Stimulated activated CD8-positive, alpha-beta memory T cell treated with anti-CD3 and anti-CD28 coated beads, Interleukin-2, amount 100 ng/mL, for 48 hours (primary cell): ENCODE measurements at places on chromosomes 11 and 22.

DNA sequence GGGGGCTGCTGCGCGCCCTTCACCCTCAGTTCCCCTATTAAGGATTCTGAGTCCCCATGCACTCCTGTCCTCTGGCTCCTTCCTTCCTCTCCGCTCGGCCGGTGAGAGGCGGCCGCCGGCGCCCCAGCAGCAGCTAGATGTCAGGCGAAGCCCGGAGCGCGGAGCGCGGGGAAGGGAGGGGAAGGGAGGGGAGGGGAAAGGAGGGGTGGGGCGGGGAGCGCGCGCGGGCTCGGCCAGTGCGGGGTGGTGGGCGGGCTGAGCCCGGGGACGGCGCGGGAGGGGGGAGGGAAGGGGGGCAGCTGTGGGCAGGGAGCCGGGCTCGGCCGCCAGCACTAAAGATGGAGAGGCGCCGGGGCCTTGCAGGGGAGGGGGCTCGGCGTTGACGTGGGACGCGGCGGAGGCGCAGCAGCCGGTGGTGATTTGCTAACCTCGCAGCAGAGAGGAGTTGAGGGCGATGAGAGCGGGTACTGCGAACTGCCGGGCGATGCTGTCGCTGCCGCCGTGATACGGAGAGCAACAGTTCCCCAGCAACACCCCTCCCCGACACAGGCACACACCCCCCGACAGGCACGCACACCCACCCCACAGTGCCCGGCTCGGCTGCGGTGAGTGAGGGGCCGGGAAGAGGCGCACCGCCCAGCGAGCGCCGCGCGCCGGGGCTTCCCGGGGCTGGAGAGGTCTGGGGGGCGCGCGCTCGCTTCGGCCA is at the start of gene ZBTB16:
TSS of gene ZBTB16 (plus strand) at position 434 of the 706 bp plus-strand sequence. CDS start 3,590 bp downstream, outside the sequence.
- DNase-seq = peak; percentile 33

DNA sequence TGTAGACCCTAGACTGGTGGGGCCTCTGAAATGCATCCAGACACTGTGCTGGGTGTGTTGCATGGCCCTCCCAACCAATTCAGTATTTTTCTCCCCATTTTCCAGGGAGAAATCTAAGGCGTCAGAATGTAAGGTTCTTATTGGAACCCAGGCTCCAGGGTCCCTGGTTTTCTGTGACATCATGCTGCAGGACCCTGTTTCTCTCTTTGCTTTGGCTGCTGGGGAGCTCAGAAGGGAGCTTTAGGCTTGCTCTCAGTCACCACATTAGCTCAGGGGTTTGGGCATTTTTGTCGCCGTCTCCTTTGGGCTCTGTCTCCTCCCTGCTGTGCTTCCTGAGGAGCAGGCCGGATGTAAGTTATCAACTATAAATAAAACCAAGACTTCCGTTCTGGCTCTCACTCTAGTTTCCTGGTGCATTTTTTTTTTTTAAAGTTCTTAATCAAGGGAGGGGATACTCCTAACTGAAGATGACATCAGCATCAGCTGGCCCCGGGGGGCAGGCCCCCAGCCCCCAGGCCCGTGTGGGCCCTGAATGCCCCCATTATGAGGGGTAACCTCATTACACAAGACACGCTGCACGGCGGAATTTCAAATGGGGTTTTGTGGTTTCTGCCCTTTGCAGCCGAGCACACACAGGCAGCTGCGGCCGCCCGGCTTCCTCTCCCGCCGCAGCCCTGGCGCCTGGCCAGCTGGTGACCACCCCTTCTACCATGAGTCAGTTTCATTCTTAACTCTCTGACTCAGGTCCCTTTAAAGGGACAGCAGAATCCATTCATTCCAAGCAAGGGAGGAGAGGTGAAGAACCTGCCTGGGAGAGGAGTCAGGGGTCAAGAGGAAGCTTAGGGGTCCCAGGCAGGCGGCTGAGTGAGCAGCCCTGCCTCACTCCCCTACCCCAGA is 3.2 kb downstream of the MYEOV start:
- DNase-seq = peak; percentile 83

DNA sequence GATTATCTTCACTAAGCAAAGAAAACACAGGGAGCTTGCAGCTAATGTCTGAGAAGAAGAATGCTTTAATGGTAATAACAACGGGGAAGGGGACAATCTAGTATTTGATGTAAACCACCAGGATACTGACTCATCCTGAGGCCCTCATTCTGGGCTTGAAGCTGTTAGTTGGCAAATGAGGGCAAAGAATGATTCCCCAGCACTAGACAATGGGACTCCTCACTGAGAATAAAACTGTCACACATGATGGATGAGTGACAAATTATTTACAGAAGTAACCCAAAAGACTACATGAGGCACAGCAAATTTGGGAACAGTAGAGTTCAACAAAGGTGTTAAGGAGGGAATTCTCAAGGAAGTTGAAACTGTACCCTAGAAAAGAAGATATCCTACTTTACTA is 76.3 kb downstream of the FAM168A start:
- no peak for DNase-seq

- no peak for DNase-seq
Observed at GRCh38 chr22:37631448-37632173, 7.9 kb upstream of the SH3BP1 start.

GRCh38 chr11:125637840-125638239 is 12.9 kb downstream of the CHEK1 start:
- no peak for DNase-seq

DNA sequence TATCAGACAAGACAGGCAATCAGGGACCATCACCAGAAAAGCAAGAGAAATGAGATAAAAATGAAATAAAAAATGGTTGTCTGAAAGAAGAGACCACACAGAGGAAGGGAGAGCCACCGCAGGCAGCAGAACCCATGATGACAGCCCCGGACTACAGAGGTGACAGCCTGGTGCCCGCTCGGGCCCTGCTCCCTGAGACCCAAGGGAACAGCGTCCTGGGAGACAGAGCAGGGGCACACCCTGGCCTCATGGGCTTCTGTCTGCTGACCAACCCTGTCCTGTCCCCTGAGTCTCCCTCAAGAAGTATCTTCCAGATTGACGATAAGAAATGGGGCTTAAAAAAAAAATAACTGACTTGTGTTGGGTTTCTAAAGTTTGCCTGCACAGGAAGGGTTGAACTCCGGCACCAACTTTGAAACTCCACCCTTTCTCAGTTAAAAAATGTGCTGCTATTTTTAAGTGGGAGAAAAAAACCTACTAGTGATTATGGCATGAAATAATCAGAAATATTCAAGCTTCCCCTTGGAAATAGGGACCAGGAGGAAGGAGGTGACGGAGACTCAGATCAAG is 70.1 kb upstream of the TTLL12 start:
- no peak for DNase-seq

DNA sequence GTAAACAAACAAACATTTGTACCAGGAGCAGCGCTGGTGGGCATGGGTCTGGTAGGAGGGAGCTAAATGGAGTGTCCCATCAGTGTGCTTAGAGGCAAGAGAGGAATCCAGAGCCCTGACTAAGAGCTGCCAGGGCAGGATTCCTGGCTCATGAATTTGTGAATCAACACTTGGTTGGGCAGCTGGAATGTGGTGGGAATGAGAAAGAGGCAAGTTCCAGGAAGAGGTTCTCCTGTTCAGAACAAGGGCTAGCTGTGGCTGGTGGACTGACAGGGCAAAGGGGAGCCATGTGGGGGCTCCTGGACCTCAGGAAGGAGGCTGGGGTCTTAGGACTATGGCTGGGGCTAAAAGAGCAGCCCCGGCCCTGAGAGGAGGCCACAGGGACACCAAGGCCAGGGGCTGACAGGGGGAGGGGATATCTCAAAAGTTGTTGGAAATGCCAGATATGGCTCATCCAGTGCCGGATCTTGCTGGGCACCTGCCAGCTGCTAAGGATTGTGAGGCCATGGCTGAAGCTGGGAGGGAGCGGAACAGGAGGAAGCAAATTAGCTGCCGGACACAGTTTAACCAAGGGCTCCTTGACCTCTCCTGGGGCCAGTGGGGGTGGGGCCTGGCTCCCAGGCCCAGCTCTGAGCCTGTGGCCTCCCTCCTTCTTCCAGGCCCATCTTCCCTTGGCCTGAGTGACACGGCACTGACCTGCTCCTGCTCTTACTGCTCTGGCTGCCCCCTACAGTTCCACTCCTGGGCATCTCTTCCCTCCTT is 14.6 kb upstream of the P2RY6 start:
- no peak for DNase-seq

GRCh38 chr22:32723643-32724042 is 77.9 kb upstream of the TIMP3 start:
- DNase-seq = peak; percentile 17

DNA sequence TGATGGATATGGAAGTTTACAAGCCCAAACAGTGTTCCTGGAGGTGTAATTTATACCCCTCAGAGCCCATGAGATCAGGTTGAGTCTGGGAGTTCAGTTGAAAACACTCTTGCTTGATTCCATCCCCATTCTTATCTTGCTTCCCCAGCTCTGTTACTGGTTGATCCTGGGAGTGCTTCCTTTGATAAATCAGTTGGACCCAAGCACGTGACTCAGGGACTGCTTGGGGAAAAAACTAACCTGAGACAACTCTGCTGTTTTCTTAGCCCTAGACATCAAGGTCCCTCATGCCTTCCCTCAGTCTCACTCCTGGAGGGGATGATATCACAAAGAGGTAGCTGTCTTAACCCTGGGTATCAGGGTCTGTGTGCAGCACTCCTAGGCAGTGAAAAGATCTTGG is 35.0 kb upstream of the SLC1A2 start:
- no peak for DNase-seq

DNA sequence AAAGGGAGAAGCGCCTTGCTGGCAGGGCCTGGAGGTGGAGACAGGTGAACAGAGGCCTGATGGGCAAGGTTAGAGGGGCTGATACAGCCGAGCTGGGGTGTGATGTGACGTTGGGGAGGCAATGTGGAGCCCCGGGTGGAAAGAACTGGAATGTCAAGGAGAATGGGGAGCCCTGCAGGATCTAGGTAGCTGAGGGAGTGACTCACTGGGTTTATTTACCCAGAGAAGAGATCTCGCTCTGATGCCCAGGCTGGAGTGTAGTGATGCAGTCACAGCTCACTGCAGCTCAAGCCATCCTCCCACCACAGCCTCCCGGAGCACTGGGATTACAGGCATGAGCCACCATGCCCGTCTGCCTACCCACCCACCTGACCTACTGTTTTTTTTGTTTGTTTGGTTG is 1.9 kb upstream of the CYB5R3 start:
- DNase-seq = no peak

GRCh38 chr22:48895336-48895735 is 932.3 kb downstream of the BRD1 start:
- no peak for DNase-seq

DNA sequence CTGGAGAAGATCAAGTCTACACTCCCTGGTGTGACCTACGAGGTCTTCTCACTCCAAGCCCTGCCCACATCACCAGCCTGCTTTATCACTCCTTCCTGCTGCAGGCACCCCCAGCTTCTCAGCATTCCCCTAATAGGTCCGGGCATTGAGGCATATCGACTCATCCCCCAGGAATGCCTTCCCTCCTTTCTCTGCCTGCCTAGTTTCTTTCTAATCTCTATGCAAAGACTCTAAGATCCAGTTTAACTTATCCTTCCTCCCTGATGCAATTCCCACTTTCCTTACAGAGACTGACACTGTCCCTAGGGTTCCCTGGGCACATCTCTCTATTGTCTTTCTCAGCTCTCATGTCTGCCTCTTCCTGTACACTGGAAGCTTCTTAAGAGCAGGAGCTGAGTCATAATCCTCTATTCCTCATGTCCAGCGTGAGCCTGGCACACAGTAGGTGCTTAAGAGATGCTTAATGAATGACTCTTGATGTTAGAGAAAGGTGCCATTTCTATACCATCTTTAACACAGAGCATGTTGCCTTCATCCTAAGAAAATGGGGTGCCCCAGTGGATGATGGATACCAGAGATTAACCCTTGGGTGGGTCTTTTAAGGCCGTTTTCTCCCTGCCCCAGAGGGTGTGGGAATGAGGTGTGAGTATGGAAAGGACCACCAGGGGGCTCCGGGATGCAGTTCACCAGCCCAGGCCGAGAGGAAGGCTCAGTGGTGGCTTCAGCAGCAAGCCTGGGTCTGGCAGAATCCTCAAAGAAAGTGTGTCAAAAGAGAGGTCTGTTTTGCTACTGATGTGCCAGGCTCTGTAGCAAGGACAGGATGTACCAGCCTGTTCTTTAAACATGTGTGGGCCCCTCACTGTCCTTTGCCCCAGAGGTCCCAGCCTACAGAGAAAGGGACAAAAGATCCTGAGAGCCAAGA is 34.7 kb downstream of the PARVA start:
- peak; percentile 19 for DNase-seq

DNA sequence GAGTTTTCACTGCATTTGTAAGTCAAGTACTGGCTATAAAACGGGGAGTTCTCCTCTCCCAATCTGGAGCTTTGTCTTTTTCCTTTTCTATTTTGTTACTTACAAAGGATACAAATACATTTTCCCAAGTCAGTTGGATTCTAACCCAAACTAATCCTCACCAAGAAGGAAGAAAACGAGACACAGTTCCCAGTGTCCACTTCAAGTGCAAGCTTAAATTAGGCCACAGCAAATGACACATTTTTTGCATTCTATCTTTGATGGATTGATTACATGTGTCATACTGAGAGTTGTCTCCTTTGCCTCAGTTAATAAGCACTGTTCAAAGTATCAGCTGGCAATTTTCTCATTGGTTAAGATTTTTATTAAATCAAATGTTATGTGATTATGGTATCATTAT is 296.7 kb upstream of the ANO5 start:
- no peak for DNase-seq

DNA sequence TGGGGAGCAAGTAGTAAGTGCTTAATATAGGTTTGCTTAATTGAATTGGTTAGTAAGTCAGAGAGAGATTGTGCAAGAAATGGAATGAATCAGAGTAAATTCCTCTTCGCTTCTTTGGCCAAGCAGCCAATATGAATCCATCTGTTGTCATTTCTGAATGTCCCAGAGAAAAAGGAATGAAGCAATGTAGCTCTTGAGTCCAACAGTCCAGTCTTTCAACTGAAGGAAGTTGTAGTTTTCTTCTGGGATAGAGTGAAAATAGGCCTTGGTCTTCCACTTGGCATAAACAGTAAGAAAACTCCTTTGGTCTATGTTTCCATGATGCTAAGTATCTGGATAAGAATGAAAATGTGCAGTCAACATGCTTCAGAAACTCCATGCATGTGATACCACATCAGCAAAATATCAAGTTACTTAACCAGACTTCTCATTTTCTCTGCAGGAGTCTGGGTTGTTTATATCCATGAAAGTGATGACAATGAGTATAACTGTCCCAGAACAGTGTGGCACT is 1.8 kb upstream of the FIBIN start:
- DNase-seq = no peak

DNA sequence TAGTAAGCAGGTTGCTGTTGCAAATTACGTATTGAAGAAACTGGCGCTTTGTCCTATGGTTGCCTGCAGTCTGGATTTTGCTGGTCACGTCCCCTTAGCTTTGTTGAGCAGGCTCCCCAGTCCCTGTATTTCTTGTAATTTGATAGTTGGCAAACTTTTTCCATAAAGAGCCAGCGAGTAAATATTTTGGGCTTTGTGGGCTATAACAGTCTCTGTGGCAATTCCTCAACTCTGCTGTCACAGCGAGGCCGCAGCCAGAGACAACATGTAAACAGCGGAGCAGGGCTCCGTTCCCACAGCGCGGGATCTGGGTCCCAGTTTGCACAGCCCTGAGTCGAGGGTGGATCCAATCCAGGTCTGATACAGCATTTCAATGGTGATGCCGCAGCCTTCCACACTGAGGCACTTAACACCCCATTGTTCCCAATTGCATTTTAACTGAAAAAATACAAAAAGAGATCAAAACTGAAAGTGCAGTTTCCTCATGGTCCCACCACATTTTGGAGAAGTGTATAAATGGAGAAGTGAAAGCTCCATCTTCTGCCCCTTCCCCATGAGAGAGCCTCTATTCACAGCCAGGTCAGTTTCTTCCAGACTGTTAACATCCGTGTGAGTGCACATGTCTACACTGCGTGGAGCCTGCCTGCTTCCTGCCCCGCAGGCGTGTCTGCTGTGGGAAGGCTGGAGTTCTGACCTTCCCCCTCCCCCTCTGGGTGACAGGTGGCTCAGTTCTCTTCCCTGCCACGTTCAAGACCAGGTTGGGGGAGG is 89.1 kb downstream of the RPS6KA4 start:
- no peak for DNase-seq
